BJ (cell line): ENCODE measurements at places on chromosomes 2 and 18. TPM values are rescaled to one million over a fixed set of nuclear protein-coding genes. Genes with fewer than 3 reads are reported as not detected.

Gene ARHGAP28
- polyA plus RNA-seq = 5.3 and 9.5 TPM in 2 replicates

Gene VRK2
- 11.9 and 17.9 TPM in 2 replicates for polyA plus RNA-seq

DNA sequence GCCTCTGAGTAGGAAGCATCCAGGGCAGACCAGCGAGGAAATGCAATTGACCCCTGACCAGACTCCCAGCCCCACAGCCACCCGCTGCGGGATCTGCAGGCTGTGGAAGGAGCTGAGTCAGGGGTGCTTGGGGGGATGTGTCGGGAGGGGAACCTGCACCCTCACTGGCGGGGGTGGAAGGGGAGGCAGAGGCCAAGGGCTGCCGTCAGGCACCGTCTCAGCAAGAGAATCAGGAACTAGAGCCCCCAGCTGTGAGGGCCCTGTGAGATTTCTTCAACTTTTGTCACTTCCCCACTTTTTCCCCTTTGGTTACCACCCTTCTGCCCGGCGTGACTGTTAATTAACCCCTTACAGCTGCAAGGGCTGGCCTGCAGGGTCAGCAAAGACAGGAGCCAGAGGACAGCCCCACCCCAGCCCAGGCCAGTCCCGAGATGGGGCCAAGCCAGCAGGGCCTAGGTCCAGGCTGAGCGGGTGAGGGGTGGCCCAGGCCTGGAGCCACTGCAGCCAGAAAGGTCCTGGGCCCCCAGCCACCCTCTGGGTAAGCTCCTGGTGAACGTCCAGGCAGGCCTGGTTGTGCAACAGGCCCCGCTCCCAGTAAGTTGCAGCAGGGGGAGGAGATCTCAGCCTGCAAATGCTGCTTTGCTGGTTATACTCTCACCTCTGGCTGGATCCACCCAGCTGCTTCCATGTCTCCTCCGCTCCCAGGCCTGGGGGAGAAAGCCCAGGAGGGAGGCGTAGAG is 147.0 kb upstream of the ID2 start:
- DNase-seq = no peak

DNA sequence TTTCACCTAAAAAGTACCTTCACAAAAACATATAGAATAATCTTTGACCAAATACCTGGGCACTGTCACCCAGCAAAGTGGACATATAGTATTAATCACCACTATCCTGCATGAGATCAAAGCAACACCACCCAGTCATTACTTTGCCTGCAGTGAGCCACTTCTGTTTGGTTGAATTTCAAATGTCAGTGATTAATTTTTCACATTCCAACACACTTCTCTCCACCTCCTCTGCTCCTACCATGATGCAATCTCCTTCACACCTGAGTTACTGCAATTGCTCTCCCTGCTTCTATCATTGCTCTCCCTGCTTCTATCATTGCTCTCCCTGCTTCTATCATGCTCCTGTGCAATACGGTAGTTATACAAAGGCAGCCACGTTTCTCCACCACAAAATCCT is 106.1 kb upstream of the NETO1 start:
- no peak for DNase-seq

- no peak for DNase-seq
Observed at GRCh38 chr2:85540133-85540648, 1.2 kb downstream of the MAT2A start.
